ENCODE measurements at places on chromosomes 1 and 21.
A peak's percentile ranks its signal among the peaks of the same experiment; 100 is the strongest.

DNA sequence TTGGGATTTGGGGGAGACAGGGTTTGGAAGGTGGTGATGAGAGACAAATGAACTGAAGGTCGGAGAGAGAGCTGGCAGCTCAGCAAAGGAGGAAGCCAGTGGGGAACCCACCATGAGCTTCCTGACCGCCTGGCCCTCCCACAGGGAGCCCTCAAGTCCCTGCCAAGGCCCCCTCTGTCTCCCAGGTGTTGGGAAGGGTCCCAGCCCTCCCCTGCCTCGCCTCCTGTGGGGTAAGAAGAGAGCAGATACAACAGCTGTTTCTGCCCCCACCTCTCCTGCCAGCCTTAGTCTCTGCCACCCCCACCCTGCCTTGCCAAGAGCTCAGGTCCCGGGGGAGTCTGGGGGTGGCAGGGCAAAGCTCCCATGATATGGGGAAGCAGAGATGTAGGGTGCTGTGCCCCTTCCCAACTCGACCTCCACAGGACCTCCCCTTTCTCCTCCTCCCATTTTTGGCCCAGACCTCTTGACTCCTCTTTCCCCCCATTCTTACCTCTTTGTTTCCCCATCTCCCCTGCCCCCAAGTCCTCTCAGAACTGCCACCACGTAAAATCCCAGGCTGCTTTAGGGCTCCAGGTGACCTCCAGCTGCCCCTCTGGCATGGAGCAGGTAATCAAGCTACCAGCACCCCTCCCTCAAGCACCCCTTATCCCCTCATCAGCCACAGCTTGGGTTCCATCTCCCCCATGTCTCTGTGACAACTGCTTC is 556 bp downstream of the S100A1 start:
- no peak for DNase-seq

GRCh38 chr1:181133441-181133951 is 45.0 kb downstream of the IER5 start:
- DNase-seq: no peak

GRCh38 chr21:42350927-42351426 is at the start of gene TFF2:
Gene TFF2 (minus strand): TSS chr21:42350994. CDS start chr21:42350957, 37 bp downstream.
- DNase-seq: no peak

DNA sequence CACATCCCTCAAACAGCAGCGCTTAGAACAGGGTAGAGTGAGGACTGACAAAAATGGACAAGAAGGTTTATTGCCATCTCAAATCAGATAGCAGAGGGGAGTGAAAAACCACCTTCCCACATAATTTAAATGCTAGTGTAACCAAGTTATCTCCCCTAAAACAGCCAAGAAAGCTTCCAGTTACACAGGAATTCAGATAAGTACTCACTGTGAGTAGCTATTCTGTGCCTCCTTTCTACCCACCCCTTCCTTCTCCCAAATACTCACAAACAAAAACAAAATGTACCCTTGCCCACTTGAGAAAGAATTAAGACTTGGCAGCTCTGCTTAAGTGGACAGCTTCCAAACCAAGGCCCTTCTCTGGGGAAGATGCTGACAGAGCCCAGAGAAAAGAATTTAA is 9.1 kb downstream of the OTUD7B start:
- no peak for DNase-seq

- DNase-seq: peak; percentile 50
Observed at GRCh38 chr1:235866205-235866912, at the start of gene LYST. Gene LYST (minus strand): TSS chr1:235866906. CDS start chr1:235830417, 36,489 bp downstream.

DNA sequence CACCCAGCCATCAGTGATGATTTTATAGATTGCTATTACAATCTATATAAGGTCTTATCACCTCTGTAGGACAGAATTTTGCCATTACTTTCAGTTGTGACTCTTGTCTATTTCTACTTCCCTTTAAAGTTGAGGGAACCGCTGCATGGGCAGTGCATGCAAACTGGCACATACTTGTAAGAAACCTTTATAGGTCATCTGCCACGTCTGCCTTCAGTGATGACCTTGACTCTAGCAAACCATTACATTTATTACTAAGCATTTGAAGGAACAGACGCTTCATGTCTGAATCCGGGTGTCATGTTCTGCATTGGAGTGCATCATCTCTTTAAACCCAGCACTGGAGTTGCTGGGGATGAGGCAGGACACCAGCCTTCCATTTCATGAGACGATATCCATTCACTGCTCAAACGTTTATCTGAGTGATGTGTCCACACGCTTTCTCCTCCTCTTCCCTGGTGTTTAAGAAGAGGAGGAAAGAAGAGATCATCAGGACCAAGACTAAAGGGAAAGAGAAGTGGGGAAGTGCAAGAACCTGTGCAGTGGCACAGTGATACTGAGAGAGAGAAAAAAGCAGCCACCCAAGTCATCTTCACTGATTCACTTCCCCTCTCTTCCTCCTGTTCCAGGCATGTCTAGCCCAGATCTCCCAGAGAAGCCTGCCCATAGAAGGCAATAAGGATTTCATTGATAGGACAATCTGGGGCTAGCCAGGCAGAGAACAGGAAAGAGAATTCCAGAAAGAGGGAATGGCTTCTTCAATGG is 14.1 kb downstream of the CCSAP start:
- no peak for DNase-seq

DNA sequence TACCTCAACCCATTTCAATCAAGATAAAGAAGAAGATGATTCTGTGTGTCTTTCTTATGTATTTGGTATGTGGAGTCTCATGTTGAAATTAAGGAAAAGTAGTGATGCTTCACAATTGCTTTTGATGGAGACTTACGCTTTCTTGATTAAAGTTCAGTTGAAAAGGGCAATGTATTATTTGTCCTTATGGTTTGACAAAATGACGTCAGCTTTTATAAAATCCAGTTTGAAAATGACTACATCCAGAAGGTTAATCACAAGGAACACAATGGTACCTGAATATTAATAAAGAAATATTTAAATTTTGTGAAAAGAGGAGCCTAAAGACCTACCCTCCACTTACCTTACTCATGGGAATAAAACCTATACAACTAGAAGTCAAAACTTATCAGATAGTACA is 4.4 kb downstream of the KRTAP26-1 start:
- no peak for DNase-seq

DNA sequence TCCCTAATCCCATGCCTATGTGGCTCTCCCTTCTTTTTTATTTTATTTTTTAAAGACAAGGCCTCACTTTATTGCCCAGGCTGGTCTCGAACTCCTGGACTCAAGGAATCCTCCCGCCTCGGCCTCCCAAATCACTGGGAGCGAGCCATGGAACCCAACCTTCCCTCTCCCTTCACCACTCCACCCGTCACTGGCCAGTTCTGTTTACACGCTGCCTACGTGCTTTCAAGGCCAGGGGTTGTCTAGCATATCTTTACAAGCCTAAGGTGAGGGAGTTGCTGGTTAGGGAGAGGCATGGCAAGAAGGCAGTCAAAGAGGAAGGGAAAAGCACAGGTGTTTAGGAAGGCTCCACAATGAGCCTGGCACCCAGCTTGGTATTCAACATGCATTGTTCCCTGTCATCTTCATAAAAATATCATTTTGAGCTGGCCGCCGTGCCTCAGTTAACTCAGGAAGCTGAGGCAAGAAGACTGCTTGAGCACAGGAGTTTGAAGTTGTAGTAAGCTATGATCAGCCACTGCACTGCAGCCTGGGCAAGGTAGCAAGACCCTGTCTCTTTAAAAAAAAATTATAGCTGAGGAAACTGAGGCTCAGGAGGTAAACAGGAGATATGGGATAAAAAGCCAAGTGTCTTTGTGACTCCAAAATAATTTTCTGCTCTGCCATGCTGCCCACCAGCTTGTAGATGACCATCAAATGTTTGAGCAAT is 1.1 kb downstream of the RHBDL2 start:
- DNase-seq: no peak

DNA sequence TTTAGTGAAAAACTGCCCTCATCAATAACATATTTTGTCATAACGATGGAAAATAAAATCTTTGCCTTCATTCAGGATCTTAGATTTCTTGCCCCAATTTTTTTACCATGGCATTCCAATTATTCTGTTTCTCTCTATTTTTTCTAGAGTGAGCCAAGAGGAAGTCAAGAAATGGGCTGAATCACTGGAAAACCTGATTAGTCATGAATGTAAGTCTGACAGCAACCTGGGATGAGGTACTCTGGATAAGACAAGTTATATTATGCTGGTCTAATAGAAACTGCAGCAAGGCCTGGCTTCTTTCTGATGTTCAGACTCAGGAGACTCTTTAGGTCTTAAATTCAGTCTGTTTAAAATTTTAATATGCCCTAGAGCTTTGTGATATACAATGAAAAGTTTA is 3.5 kb downstream of the RGS4 start:
- DNase-seq: peak; percentile 60

- no peak for DNase-seq
Observed at GRCh38 chr1:224681816-224682215, 65.7 kb downstream of the CNIH3 start.

- no peak for DNase-seq
Observed at GRCh38 chr1:183098317-183098716, 75.1 kb downstream of the LAMC1 start.

- no peak for DNase-seq
Observed at GRCh38 chr1:111720977-111721786, 18.0 kb downstream of the INKA2 start.

DNA sequence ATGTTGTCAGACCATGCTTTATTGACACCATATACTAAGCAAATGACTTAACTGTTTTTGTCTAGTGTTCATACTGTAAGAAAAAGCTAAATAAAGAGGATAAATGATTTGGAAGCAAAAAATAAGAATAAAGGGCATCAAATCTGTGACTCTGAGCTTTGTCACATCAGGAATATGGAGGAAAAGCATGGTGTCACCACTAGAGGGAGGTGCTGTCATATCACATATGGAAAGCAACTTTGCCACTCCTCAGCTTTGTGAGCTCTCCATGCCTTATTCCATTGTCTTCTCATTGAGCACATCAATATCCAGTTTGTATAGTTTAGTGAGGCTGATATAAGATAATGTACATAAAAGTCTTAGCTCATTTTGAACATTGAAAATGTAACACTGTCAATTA is 20.8 kb upstream of the GBP1 start:
- DNase-seq: no peak

- no peak for DNase-seq
Observed at GRCh38 chr1:30192969-30193630, 530.3 kb downstream of the MATN1 start.

DNA sequence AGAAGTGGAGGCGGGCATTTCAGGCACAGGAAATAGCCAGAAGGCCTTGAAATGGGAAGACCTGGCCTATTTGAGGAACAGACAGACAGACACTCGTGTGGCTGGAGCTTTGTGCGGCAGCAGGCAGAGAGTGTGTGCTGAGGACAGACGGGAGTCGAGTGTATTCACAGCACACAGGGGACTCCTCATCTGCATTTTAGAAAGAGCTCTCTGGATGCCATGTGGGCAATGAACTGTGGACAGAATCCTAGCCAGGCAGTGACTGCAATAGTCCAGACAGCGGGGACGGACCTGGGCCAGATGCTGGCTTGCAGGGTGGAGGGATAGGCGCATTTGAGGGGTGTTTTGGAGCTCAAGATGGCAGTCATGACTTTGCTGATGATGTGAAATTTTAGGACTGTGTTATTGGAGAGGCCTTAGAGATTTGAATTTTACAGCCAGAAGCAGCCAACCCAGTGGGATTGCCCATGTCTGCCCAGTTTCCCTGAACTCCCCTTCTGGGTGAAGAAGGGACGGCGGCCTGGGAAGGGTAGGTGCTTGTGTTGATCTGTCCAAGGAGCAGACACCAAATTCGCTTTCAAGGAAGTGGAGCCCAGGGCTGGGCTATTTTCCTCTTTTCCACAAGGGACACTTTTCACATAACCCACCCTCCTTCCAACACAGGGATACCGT is 43.7 kb downstream of the CHAF1B start:
- DNase-seq: peak; percentile 34

GRCh38 chr21:38823737-38824123 is 18.0 kb downstream of the ETS2 start:
- no peak for DNase-seq

- DNase-seq: no peak
Observed at GRCh38 chr1:27136998-27137542, 17.9 kb downstream of the SLC9A1 start.

DNA sequence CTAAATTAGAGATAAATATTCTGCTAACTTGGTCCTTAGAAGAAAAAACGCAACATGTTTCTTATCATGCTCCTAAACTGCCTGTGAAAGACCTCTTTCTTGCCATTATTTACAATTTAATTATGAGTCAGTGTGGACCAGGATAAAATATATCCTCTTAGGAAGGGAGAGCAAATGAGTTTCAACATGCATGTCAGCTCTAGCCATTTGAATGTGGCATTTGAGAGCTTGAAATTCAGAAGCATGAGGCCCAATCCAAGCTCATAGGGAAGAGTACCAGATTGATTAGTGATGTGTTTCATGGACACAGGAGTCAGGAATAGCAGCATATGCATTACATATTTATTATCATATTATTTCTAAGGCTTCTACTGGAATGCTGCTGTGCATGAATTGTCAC is 39.3 kb downstream of the TBX15 start:
- no peak for DNase-seq

DNA sequence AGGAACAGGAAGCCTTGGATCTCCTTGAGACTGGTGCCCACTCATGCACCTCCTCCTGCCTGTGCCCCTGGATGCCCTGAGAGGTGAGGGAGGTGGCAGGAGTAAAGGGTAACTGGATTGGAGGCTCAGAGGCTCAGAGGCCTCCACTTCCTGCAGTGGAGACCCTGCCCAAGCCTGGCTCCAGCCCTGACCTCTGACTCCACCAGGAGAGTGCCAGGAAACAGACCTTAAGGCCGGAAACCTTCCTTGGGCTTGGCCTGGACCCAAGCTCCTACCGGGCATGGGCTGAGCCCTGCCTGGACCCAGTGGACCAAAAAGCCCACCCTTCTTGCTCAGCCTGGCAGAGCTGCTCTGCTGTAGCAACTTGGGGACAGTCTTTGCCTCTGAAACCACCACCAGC is 15.0 kb upstream of the CELA3B start:
- DNase-seq: no peak

DNA sequence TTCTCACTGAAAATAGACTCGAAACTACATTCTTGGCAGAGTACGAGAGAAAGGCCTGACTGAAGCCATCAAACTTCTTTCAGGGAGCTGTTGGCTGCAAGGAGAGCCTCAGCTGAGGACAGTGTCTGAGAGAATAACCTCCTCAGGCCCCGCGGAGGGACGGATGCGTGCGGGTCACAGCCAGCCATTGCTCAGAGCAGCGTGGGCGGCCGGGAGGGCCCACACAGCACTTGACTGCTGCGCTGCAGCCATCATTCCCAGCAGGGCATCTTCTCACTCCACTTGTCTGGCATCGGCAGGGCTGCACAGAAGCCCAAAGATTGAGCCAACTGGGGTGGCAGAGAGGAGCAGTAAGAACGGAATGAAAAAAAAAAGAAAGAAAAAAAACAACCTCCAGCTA is 113.5 kb downstream of the XCL2 start:
- DNase-seq: no peak
